Chondrocyte (in vitro differentiated cells): ENCODE measurements at places on chromosomes 2 and 18. TPM values are rescaled to one million over a fixed set of nuclear protein-coding genes. Genes with fewer than 3 reads are reported as not detected.

ZNF396 gene
- total RNA-seq = 1.4 to 1.5 TPM (median 1.4 TPM) in 3 replicates

RAB6C gene
- 0.24 to 0.37 TPM (median 0.31 TPM) in 3 replicates for total RNA-seq

AGXT gene
- total RNA-seq = not detected in 3 replicates

CDH2 gene
- 175 to 208 TPM (median 198 TPM) in 3 replicates for total RNA-seq

FEV gene
- not detected in 3 replicates for total RNA-seq
